ENCODE measurements at places on chromosomes 3 and 15.

- DNase-seq, result no peak
Observed at GRCh38 chr3:7205962-7206361, 345.0 kb downstream of the GRM7 start.

- DNase-seq, result no peak
Observed at GRCh38 chr15:82553846-82554245, 13.6 kb upstream of the RPS17 start.

DNA sequence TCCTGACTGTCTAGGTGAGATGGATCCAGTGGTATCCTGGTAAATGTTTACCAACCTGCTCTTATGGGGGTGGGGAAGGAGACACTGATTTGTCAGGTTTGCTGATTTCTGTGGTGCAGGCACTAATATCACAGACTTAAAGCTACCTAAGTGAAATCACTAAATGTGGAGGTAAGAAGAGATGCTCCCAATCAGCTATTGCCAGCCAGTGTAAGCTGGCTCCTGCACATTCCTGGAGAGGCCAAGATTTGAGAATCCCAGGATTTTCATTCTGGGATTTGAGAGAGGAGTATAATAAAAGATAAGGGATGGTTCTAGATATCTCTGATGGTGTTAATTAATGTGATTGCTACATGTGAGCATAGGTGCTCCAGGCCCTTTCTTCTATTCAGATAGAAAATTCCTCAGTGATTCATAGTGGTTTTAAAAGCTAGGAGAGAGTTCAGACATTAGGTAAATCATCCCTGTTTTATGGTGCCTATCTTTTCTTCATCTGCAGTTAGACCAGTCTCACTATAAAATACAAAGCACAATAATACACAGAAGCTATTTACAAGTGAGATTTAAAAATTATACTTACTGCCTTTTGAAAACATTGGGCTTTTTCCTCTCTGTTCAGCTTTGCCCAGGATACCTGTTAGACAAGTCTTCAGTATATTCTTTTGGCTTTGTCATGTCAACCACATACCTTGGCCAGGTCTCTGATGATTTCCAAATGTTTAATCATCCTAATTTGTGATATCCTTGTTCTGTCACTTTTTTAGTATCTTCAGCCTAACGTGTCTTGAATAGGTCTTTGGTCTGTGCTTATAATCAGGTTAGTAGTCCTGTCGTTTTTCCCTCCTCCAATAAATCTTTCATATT, 90.9 kb downstream of the MBNL1 start:
- no peak for DNase-seq

- no peak for DNase-seq
Observed at GRCh38 chr15:78933823-78934654, 10.8 kb downstream of the CTSH start.

DNA sequence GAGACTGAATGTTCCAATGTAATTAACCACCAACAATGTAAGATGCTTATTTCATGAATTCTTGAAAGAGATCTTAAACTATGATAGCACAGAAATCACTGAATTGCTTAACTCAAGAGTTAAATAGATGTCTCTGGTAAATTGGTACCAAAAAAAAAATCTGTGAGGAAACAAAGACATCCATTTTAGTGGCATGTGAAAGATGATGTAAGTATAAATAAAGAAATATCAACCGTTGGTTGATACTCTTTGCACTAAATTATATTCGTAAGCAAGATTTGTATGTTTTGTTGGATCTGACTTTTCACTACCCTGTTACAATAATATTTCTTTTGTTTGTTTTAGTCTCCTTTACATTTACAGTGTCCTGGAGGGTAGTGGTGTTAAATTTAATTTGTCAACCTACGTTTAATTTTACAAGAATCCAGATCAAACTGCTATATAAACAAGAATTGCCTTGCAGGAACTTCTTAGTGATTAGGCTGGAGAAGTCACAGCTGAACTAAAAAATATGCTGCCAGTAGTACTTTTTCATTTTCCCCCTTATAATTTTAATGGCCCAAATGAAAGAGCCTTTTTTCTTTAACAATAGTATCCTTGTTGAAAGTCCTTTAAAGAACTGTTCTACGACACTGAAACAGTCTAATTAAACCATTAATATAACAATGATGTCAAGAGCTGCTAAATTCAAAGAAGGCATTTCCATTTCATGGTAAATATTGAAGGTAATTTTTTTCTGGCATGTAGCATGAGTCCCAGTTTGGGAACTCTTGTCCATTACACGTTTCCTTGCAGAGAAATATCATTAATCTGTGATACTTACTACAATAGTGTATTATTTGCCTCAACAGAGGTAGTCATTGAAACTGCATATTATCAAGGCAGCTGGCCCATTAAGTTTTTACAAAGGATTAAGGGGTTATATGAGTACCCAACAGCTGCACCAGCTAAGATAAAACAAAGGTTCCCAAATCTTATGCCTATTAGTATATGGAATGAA, 109.6 kb upstream of the PHLDB2 start:
- DNase-seq, result no peak

DNA sequence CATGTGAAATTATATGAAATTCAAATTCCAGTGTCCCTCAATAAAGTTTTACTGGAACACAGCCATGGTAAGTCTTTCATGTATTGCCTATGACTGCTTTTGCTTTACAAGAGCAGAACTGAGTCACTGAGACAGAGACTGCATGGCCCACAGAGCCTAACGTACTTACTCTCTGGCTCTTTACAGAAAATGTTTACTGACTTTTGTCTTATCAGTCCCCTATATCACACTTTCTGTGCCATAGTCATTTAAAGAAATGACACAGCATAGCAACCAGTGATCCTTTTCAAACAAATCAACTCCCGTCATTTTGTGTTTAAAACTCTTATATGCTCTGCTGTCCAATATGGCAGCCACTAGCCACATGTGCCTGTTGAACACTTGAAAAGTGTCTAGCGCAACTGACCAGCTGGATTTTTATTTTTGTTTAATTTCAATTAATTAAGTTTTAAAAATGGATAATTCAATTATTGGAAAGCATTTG, 129.7 kb upstream of the CDIN1 start:
- DNase-seq, result no peak

- DNase-seq, result no peak
Observed at GRCh38 chr3:58989163-58989562, 60.7 kb downstream of the CFAP20DC start.

GRCh38 chr3:146974001-146974400, 368.9 kb upstream of the PLSCR5 start:
- no peak for DNase-seq

GRCh38 chr3:87120881-87121280, 106.2 kb upstream of the CHMP2B start:
- DNase-seq, result no peak

- DNase-seq, result no peak
Observed at GRCh38 chr3:184230081-184230602, 757 bp downstream of the VWA5B2 start.

DNA sequence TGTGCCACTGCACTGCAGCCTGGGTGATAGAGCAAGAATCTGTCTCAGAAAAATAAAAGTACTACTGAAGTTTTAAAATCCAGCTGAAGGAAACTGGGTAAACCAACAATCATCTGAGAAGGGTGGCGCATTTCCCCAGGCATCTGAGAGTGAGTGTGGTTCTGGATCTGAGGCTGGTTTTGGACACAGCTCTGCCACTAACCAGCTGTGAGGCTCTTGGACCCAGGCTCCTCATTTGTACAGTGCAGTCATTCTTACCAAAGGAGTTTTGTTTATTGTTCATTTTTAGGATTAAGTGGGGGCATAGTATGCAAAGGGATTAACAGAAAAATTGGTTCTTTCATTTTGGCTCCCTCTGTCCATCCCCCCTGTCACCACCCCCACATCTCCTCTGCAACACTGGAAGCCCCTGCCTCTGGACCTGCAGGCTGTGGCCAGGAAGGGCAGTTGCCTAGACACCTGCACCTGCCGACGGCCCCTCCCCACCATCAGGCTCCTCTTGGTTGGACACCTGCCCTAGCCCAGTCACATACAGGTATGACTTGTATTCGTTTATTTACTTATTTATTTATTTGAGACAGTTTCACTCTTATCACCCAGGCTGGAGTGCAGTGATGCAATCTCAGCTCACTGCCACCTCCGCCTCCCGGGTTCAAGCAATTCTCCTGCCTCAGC, 8.8 kb downstream of the NUP210 start:
- DNase-seq, result no peak

GRCh38 chr3:128487813-128488635, 5.0 kb downstream of the GATA2 start:
- peak; percentile 26 for DNase-seq

GRCh38 chr3:67418426-67419217, 235.8 kb downstream of the SUCLG2 start:
- no peak for DNase-seq

DNA sequence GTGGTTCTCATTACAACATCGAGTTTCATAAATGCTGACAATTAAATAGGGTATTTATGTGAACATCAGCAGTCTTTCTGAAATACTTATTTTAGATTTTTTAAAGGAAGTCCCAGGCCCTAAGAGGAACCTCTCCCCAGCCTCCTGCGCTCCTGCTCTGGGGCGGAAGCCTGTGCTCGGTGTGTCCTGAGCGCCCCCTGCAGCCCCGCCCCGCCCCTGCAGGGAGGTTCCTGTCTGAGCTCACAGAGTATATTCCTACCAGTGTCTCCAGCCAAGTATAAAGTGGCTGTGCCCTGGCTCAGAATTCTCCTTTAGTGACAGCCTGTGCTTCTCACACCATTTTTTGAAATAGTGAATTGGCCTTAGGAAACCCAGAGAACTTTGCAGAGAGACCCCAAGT, 567.9 kb downstream of the GOLGA6L6 start:
- DNase-seq, result no peak

- DNase-seq, result peak; percentile 10
Observed at GRCh38 chr15:38610748-38611147, 46.1 kb upstream of the RASGRP1 start.

GRCh38 chr15:47565949-47566348, 151.4 kb upstream of the SEMA6D start:
- no peak for DNase-seq

GRCh38 chr3:136919799-136920580, 37.8 kb upstream of the IL20RB start:
- DNase-seq, result no peak

GRCh38 chr15:99174567-99175395, 69.9 kb downstream of the SYNM start:
- DNase-seq, result no peak

GRCh38 chr3:52544937-52545336, 8.5 kb downstream of the UQCC5 start:
- DNase-seq, result no peak

DNA sequence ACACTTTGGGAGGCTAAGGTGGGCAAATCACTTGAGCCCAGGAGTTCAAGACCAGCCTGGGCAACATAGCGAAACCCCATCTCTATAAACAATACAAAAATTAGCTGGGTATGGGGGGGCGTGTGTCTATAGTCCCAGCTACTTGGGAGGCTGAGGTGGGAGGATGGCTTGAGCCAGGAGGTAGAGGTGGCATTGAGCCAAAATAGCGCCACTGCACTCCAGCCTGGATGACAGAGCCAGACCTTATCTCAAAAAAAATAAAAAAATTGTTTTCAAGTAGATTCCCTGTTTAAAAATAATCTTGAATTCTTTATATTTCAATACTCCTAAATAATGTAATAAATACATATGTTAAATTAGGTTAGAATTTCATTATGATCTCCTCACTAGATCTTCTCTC, 9.8 kb downstream of the HMCES start:
- DNase-seq, result no peak

GRCh38 chr3:32447865-32448400, 54.7 kb downstream of the CMTM6 start:
- DNase-seq, result no peak

GRCh38 chr3:143671626-143672025, 176.6 kb downstream of the SLC9A9 start:
- DNase-seq, result no peak

DNA sequence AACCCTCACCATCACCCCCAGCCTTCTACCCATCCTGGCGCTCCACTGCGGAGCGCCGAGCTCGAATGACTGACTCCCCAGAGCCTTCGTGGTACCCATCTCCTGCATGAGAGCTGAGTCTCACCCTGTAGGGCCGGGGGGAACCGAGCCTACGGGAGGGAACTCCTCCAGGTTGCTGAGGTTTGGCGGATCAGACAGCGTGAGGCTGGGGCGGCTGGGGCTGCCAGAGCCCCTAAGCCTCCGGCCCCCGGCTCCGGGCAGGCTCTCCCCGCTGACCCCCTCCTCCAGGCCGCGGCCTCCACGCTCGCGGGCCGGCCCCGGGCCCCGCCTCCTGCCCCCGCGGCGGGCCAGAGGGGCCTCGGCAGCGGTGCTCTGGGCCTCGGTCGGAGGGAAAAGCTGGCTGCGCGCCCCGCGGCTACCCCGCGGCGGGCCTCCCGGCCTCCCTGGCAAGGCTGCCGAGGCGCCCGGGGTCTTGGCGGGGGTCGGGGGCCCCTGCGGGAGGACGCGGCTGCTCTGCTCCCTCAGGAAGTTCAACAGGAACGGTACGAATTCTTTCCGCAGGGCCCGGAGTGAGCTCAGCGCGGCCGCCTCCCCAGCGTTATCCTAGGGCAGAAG, 643 bp downstream of the CDAN1 start:
- no peak for DNase-seq

DNA sequence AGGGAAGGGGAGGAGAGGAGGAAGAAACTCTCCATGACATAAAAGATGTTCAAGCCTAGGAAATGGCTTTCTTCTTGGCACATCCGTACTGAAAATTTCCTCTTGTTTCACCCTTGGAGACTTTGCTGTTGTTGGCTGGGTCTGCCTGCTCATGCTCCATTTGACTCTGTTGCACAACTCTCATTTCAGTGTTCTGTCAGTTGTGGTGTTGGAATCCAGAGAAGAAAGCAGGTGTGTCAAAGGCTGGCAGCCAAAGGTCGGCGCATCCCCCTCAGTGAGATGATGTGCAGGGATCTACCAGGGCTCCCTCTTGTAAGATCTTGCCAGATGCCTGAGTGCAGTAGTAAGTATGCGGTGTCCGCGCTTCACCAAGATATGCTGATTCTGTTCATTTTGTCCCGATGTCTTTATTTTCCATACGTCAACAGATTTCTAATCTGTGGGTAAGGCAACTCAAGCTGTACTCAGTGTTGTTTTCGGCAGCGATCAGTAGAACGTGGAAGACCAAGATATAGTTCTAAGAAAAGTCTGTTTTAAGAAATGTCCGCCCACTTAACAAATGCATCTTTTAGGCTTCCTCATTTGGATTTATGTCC, 265.2 kb upstream of the GOLGA6L4 start:
- no peak for DNase-seq

- no peak for DNase-seq
Observed at GRCh38 chr15:95845862-95846515, 484.5 kb upstream of the NR2F2 start.

DNA sequence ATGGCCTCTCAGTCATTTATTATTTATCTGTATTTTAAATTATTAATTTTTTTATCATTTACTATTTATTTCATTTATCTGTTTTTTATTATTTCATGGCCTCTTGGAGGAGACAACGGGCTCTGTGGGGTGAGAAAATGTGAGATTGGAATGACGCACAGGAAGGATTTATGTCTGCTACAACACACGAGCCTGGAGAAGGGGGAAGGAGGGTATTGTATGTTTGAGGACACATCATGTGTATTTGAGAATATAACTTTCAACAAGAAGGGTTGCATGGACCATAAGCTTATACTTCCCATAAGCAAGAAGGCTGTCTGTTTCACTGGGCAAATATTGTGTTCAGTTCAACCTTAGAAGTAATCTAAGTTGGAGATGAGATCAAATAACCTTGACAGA, 31.7 kb downstream of the LSM3 start:
- DNase-seq, result no peak
